ENCODE measurements at places on chromosomes 11 and 22.

GRCh38 chr11:43359422-43359818 is 700 bp downstream of the TTC17 start:
- peak; percentile 10 for DNase-seq

DNA sequence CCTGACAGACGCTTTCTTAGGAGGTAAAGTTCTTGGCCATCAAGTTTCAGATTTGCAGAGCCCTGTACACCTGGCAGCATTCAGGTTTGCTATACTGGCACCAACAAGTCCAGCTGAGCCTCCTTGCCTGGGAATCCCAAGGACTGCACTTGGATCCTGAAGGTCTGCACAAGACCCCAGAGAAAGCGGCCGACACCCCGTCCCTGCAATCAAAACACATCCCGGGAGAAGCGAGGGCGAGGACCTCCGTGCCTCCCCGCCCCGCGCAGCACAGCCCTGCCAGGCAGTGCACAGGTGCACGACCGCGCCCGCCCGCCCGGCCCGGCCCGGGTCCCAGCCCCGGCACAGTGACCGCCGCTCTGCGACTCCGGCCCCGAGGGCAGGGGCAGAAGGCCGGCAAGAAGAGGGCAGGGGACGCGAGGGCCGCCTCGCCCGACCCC is 559 bp downstream of the MRTFA start:
- DNase-seq, result no peak

- DNase-seq, result no peak
These were observed 69.5 kb upstream of the ATXN10 start for GRCh38 chr22:45602004-45602733.

- no peak for DNase-seq
These were observed 12.1 kb upstream of the FCHSD2 start for GRCh38 chr11:73154178-73154577.

DNA sequence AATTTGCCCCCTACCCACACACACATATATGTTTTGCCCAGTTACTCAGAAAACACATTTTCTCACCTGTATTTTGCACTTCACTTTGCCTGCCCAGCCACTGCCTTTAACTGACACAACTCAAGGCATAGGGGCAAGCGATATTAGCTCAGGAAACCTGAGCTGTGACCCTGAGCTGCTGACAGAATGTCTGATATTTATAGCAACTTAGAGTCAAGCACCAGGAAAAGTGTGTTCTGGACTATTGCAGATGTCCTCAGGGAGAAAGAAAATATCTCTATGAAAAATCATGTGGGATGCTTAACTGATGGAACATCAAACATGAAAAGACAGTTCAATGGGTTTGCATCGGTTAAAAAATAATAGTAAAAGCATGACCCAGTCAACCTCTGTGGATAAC is 63.9 kb upstream of the SLC35C1 start:
- DNase-seq, result no peak

DNA sequence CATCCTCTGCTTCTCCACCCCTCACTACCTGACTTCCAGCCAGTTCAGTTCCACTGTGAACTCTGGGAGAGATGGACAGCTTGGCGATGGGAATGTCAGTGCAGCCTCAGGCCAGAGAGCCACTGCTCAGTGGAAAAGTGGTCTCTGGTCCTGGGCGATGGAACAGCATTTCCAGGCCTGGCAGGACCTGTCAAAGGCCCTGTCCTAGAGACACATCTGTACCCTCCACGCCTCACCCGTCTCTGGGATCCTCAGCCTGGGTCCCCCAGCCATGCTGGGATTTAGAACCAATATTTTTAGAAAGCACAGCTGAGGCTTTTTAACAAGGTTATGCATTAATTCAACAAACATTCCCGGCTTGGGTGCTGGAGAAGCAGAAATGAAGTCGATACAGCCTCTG is 165.7 kb downstream of the MN1 start:
- no peak for DNase-seq

DNA sequence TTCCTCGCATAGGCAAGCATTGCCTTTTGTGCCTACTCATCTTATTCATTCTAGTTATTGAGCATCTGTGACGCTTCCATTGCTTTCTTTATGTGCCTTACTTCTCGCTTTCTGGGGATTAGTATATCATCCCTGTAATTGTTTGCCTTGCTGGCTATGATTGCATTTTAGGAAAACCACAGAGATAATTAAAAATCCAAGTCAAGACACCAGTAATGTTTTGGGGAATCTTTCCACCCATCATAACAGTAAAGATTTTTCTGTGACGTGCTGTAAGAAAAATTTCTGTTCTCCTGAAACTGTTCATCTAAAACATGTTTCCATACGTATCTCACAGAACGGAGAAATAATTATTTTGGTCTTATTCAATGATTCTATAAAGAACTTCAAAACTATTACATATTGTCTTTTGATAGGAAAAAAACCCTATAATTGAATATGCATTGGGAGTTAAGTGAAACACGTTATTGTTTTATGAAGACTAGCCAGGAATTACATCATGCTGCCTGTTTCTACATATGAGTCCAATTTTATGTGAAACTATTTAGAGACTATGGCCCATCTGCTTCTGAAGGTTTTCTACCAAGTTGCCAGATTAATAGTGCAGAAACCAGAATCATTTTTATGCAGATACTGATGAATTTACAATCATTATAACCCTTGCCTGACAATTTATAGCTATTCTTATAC is 133.7 kb upstream of the FIBIN start:
- DNase-seq, result peak; percentile 75

DNA sequence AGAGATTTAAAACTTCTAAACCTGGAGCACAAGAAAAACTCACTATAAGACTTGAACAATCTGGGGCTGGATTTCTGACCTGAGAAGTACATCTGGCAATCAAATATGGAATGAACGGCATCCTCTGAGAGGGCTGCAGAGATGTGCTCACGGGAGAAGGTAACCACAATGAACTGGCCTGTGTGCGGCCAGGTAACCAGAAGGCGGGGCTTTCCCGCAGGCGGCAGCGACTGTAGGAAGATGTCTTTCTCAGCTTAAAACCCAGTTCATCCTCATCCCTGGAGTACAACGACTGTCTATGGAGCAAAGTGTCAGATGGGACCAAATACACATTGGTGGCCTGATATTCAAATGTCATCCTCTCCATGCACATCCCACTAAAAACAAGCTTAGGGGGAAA is 24.5 kb downstream of the MICAL3 start:
- DNase-seq, result no peak

DNA sequence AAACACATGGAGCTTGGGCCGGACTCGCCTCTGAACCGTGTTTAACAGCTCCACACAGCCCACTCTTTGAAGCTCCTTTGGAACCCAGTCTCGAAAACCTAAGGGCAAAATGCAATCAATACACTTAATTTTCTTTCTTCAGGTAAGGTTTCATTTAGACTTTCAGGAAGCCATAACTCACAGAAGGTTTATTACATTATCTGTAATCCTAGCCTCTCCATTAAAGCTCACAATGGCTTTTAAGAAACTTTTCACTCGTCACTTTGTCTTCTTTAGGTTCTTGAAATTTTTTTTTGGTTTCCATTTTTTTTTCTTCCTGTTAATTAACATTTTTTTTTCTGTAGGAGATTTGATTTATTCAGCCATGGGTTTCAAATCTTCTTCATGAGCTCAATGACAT is 91.3 kb downstream of the ARL14EP start:
- DNase-seq, result no peak

- DNase-seq, result no peak
These were observed 87.8 kb downstream of the KCNC1 start for GRCh38 chr11:17822401-17822781.

GRCh38 chr22:42649246-42650099 is at the start of gene CYB5R3:
Gene CYB5R3 (minus strand): TSS chr22:42649392. CDS start chr22:42649315, 77 bp downstream.
- DNase-seq, result peak; percentile 84

DNA sequence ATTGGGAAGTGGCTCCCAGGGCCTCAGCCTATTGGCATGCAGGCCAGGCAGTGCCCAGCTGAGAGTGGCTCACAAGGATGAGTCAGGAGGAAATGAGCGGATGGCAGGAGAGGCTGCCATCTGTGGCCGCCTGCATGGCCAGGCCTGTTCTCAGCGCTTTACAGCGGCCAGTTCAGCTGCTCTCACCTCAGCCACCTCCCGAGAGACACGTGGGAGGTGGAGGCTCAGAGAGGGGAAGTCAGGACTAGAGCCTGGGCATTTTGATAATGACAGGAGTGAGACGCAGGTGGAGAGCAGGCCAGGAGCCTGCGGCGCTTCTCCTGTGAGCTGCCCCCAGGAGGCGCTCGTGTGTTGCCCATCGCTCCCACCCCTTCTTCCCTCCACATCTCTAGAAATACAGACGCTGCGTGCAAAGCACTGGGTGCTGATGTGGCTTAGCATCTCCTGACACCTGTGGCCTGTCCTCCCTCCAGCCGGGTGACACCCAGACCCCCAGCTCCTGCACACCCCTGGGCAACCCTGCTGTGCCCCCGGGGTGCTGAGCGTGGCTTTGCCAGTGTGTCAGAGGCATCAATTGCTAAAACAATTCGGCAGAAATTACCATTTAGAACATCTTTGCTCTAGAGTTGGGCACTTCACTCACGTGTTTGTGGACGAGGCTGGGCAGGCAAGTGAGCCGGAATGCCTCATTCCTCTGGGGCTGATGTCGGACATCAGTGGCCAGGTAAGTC is 21.4 kb upstream of the PANX2 start:
- DNase-seq, result peak; percentile 36

DNA sequence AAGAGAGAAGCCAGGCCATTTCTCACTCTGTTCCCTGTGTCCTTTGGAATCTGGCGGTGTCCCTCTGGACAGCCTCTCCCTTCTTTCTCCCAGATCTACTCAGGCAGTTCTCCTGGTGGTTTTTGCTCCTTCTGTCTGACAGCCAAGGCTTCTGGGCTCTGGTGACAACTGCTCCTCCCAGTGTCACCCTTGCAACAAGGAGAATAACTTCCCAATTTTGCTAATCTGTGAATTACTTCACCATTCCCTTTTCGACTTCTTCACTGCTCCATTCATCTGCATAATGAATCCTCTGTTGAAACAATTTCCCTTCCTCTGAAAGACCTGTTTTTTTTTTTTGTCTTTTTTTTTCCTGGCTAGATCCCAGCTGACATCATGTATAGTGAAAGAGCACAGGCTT is 56.3 kb upstream of the PDE3B start:
- DNase-seq, result no peak

- peak; percentile 27 for DNase-seq
These were observed 259.8 kb upstream of the BLID start for GRCh38 chr11:122375687-122376399.

DNA sequence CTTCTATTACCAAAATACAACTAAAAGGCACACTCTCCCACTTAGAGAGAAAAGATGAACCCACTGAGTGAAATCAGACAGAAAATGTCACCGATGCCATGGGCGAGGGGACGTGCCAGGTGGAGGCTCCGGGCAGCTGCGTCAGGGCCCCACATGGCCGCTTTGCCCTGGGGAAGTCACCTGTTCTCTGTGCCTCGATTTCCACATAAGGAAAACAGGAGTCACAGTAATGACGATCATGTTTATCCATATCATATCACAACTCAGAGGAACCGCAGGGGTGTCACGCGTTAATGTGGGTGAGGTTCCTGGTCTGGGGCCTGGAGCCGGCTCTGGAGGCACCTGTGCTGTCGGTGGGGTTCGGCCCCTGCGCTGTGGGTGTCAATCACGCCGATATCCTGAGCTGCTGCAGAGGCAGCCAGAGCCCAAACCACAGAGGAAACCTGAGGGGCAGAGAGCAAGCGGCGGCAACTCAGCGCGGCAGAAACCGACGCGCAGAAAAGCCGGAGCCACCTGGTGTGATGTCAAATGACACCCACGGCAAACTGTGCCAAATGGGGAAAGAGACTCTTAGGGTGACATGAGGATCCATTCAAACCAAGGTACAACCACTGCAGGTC is 243.7 kb downstream of the BRD1 start:
- DNase-seq, result no peak

GRCh38 chr11:74748211-74749126 is at the start of gene RNF169:
Gene RNF169 (plus strand): TSS chr11:74748849. CDS start chr11:74748881, 32 bp downstream.
- DNase-seq, result peak; percentile 96

DNA sequence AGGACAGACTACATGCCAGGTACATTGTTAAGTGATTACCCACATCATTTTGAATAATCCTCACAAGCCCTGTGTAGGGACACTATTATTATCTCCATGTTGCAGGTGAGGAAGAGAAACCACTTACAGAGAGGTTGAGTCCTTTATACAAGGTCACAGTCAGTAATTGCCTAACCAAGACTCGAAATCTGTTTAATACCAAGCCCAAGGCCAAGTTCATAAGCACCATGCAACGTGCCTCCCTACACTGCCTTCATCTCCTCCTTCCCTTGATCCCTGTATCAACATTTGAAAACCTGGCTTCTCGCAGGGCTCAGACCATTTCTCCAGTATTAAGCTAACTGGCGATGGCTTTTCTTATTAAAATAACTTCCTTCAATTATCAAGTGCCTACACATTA is 41.7 kb upstream of the SEZ6L start:
- DNase-seq, result no peak
